Cardiac fibroblast (primary cell): ENCODE measurements at places on chromosomes 7 and 10.

- peak; percentile 64 for DNase-seq
Measured at GRCh38 chr7:30984359-30985107, 20.8 kb downstream of the GHRHR start.

GRCh38 chr10:22850541-22850940 is 77.3 kb upstream of the ARMC3 start:
- DNase-seq, result no peak

- no peak for DNase-seq
Measured at GRCh38 chr10:78849115-78849514, 219.7 kb upstream of the ZMIZ1 start.

- DNase-seq, result no peak
Measured at GRCh38 chr7:41203542-41203941, 499.3 kb downstream of the INHBA start.

DNA sequence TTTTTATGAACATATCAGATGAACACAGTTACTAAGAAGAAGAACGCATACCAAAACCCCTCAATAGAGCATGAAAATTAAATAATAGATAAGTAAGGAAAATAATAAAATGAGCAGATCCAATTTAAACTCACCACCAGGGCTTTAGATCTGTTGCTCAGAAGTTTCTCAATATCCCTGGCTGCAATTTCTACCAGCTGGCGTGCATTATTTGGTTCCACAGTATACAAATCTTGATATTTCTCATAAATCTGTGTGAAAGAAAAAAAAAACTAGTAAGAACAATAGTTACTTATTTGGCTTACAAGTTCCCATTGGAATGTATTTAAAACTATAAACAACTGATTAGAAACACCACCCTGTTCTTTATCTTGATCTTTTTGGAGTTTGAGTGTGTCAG is 108.6 kb downstream of the CACNA2D1 start:
- DNase-seq, result no peak

DNA sequence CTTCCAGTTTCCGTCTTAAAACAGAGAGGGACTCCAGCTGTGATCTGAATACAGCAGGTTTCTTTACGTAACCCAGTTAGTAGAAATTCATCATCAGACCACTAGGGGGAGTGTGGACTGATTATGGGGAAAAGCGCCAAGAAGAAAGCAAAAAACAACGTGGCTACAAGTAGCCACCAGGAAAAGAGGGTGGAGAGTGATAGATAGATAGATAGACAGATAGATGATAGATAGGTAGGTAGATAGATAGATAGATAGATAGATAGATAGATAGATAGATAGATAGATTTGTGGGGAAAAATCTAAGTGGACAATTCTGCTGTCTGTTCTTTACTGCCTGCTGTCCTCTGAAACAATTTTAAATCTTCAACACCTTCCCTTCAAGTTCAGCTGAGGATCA is 12.7 kb upstream of the AKR1B10 start:
- DNase-seq, result peak; percentile 93

DNA sequence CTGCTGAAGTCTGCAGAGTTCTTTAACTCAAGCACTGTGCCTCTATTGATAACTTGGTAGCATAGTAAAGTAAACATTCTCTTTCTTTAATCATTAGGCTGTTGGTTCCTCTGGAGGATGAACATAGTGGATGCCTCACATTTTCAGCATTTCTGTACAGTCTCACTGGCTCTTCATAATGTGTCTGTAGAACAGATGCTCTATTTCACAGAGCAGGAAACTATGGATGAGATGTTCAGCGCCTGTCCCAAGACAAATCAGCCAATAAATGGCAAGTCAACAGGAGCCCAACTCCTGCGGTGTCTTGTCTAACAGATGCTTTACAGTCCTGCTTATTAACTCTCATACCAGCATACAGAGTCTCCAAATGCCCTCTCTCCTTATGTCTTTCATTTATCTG is 36.5 kb downstream of the NRBF2 start:
- no peak for DNase-seq

- DNase-seq, result no peak
Measured at GRCh38 chr7:158406364-158406763, 181.3 kb downstream of the PTPRN2 start.

GRCh38 chr7:150317748-150318444 is 5.3 kb upstream of the LRRC61 start:
- peak; percentile 83 for DNase-seq

DNA sequence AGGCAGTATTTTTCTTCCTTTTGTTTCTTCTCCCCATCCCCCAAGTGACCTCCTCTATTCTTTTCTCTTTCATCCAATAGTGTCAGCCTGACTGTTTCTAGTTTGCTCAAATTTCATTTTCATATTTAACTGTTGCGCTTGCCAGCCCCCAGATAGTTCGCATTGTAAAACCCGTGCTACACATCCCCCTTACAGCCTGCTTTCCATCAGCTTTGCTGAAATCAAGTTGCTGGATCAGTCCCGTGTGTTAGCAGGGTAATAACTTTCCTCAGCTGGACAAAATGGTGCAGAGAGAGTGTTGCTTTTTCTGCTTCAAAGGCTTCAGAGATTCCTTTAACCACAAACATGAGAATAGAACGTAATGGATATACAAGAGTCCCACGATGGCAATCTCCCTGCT is 180.6 kb upstream of the NPVF start:
- no peak for DNase-seq

- DNase-seq, result no peak
Measured at GRCh38 chr7:101602082-101602481, 27.0 kb downstream of the MYL10 start.

GRCh38 chr7:156607332-156608172 is 33.0 kb upstream of the RNF32 start:
- DNase-seq, result peak; percentile 9

- peak; percentile 74 for DNase-seq
Measured at GRCh38 chr10:34732926-34733325, 82.2 kb downstream of the PARD3 start.

DNA sequence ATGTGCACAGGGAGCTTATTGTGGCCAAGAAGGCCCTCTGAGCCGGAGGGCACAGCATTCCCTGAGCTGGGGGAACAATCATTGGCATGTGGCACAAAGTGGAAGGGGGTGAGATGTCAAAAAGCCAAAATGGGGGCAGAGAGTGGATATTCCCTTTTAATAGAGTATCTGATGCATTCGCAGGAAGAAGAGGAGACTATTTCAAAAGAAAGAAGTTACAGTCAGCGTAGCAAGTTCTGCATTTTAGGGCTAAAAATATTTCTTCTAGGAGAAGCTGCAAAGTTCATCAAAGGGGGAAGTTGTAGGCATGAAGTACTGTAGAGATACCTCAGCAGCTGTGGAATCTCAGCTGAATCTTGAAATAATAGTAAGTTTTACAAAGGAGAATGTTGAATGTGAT is 136.0 kb upstream of the WDR11 start:
- no peak for DNase-seq

- DNase-seq, result no peak
Measured at GRCh38 chr7:128899392-128899791, 11.1 kb downstream of the KCP start.

DNA sequence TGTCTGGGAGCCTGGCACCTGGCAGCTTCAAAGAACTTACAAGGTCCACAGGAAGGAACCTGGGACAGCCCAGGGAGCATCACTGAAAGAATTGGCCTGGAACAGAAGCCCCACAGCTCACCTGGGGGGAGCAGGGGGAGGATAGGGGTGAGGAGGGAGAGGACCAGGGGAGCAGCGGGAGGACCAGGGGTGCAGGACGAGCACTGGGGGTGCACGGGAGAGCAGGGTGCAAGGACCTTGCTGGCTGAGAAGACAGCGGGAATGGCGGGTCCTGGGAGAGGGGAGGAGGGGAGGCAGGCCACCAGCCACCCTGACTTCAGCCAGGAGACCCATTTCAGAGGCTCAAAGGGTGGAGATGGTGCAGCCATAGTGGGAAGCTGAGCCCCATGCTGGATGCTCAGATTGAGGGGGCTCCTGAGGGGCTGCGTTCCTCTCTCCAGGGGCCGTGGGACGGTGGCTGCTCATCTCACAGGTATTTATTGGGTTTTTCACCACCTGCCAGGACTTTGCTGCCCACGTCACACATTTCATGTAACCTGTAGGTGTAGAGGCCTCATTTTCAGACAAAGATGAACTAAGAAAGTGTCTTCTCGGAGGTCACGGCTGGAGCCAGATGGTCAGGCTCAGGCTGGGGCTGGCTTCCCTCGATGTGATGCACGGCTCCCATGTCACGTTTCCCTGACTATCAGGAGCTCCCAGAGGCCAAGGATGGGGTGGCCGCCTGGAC is 110.1 kb downstream of the WDR37 start:
- no peak for DNase-seq

DNA sequence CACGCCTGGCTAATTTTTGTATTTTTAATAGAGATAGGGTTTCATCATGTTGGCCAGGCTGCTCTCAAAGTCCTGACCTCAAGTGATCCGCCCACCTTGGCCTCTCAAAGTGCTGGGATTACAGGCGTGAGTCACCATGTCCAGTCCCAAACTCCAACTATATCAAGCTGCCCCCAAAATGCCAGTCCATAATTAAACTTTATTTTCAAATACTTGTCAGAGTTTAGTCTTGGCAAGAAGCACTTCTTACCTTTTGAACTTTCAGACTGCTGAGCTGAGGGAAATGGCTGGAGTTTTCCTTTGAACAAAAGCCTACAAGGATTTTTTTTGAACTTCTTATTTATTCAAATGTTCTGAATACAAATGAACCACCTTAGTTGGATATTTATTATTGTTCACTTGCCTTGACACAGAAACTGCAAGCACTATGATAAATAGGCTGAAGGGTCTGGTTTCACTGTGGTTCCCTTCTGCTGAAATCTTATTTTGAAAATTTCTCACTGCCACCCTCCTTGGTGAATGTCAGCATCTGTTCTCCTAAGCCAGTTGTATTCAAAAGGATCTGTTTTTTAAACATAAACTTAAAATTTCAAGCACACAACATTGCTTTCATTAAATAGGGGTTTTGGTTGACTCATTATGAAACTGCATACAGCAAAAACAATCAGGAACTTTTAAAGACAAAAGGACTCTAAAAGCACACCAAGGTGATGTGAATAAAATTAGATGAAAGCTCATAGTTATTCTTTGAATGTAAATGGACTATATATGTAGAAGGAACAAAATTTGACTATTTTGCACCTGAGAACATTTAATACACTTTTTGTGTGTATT is 101.7 kb upstream of the SLC26A5 start:
- no peak for DNase-seq

GRCh38 chr10:1739751-1740150 is 2.4 kb upstream of the ADARB2 start:
- DNase-seq, result no peak

- no peak for DNase-seq
Measured at GRCh38 chr7:71313553-71313952, 181.6 kb downstream of the GALNT17 start.

- DNase-seq, result no peak
Measured at GRCh38 chr7:113404245-113404644, 285.9 kb upstream of the SMIM30 start.

GRCh38 chr7:11620406-11621253 is 211.4 kb downstream of the THSD7A start:
- no peak for DNase-seq

DNA sequence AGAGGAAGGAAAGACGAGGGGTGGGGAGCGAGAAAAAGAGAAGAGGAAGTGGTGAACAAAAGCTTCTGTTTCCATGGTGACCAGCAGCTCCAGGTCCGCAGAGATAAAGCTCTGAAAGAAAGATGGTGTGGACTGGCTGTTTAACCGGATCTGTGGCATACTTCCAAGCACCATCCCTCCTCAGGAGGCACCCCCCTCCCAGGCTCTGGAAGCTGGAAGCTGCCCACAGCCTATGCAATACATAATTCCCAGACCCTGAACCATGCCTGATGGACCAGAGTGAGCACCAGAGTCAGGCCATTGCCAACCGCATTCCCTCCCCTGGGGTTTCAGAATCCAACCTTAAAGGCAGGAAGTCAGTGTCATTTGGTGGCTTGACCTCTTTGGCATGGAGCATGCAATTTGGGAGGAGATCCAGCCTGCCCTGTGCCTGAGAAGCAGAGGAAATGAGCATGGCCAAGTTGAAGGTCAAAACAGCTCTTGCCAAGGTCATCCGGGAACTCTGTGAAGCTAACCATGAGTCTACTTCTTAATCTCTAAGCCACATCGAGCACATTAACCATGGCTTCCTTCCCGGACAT is 22.2 kb upstream of the CPXM2 start:
- peak; percentile 47 for DNase-seq

DNA sequence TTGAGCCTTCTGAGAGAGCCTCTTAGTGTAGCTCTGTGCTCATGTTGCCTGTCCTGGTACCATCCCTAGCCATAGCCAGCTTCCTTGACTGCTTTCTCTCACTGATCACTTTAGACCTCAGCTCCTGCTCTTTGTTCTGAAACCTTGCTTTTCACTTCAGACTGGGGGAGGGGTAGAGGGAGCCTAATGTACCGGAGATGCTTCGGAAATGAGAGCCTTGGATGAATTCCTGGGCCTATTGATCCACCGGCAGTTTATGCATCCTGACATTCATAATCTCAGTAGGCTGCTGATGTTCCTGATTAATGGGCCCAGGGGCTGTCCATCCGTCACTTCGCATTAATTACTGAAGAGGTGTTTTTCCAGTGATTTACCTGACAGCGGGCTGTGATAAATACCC is 38.8 kb downstream of the R3HCC1L start:
- no peak for DNase-seq

- no peak for DNase-seq
Measured at GRCh38 chr7:155414547-155415492, 43.1 kb upstream of the EN2 start.

DNA sequence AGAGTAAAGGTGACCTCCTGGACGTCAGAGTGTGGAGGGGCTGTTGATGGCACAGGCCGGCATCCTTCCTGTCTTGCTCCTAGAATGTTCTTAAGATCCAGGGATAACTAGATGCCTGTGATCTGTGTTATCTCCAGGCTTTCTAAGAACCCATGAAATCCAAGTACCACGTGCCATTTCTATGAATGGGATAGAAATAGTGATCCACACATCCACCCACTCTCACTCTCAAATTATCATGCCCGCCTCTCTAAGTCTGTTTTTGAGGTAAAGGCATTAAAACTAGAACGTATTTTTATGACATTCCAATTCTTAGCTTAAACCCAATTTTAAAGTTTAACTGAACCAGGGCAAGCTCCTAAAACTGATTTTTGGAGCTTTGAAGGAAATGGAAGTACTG is 622.5 kb downstream of the PARD3 start:
- DNase-seq, result no peak

GRCh38 chr10:11359869-11360268 is 251.6 kb downstream of the USP6NL start:
- DNase-seq, result no peak

DNA sequence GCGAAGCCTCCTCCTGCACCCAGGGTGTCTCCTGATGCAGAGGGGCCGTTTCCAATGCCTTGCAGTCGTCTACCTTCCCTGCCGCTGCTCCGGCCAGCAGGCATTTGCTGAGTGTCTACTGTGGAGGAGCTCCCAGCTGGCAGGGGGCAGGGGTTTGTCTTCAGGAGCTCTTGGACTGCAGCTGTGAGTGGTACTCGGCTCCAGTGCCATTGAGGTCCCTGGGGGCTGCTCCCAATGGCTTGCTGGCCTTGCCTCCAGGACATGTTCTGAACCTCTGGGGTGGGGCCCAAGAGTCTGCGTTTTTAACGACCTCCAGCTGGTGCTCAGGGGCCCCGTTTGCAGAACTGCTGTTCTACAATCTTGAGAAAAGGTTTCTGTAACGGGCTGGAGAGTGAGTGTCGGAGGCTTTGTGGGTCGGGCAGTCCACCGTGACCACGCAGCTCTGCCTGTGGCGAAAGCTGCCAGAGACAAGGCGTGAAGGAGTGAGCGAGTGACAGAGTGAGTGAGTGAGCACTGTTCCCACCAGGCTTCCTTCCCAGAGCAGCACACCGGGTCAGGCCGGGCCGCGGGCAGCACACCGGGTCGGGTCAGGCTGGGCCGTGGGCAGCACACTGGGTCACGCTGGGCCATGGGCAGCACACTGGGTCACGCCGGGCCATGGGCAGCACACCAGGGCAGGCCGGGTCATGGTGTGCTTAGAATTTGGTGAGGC is 520.2 kb downstream of the PTPRN2 start:
- DNase-seq, result no peak
